EL (cell line): ENCODE measurements at places on chromosomes 3 and 15.
A peak's percentile ranks its signal among the peaks of the same experiment; 100 is the strongest.

GRCh38 chr15:100781061-100781960 lies 98.3 kb upstream of the ALDH1A3 start:
- DNase-seq = no peak

GRCh38 chr3:171535133-171535532 lies 74.9 kb upstream of the TNIK start:
- DNase-seq = no peak

DNA sequence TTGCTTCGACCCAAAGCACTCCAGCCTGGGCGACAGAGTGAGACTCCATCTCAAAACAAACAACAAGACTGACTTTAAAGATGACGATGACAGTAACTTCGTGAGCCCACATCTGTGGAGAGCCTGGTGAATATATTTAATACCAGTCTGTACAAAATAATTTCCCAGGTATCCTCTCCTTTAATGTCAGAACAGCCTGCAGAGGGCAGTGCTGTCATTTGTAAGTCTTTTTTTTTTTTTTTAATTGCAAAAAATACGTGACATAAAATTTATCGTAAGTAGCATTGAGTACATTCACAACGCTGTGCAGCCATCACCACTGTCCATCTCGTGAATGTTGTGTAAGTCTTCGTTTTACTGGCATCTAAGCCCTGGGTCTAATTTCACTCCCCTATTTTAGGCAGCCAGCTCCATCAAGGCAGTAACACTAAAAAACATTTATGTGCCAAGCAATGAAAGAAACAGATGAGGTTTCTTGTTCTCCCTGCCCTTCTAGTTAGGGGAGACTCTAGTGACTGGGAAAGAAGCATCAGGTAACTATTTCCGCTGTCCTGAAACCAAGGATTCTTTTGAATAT lies 1.4 kb downstream of the HTD2 start:
- DNase-seq = peak; percentile 56

- peak; percentile 30 for DNase-seq
Observed at GRCh38 chr3:71226565-71227269, 356.8 kb downstream of the FOXP1 start.

GRCh38 chr15:91947293-91947679 lies 93.8 kb downstream of the SLCO3A1 start:
- no peak for DNase-seq

DNA sequence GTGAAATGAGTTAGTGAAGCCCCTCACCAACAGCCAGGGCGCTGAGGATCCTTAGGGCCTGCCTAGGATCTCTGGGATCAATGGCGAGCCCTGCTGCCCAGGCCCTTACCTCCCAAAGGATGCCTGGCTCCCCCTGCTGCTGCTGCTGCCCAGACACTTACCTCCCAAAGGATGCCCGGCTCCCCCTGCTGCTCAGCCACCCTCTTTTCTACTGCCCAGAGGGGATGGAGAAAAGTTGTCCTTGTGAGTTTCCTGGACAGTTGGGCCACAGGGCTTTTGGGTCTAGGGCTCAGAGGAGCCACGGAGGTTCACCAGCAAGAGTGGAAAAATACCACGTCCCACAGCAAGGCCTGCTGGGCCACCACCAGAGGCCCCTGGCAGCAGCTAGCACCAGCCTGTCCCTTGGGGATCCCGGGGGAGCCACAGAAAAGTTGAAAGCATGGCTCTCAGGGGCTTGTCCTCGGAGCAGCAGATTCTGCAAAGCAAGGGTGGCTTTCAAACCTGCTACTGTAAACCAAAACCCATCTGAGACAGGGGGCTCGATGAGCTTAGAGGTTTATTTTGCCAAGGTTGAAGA lies 59.4 kb downstream of the SLC6A6 start:
- peak; percentile 67 for DNase-seq

DNA sequence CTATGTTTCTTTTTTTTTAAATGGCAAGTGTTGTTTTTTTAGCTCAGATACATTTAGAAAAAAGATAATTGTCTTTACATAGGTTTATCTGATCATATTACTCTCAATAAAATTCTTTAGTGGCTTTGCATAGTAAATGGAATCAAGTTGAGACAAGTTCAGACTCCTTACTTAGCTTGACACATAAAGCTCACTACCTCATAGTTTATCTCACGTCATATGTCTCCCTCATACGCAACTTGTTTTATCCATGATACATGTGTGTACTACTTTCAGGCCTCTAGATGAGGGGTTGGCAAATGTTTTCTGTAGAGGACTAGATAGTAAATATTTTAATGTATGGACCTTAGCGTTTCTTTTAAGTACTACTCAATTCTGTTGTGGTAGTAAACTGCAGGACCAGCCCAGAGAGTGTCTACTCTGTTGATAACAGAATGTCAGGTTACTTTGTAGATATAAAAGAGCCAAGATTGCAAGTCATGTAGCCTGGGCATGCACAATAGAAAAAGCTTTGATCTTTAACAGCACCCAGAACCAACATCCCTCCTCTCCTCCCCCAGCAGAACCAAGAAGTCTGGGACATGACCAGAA lies 28.2 kb upstream of the MGA start:
- DNase-seq = no peak

- no peak for DNase-seq
Observed at GRCh38 chr3:114119776-114120175, 59.1 kb downstream of the DRD3 start.

- no peak for DNase-seq
Observed at GRCh38 chr3:42204867-42205599, 61.0 kb downstream of the CCK start.

DNA sequence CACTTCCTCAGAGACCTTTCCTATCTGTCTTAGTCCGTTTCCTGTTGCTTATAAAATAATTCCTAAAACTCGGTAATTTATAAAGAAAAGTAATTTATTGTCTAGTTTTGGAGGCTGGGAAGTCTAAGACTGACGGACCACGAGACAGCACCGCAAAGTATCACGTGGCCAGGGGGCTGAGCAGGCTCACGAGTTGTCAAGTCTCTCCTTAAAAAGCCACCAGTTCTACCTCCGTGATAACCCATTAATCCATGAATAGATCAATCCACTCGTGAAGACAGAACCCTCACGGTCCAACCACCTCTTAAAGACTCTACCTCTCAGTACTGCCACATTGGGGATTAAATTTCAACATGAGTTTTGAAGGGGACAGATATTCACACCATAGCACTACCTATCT lies 821 bp downstream of the LINS1 start:
- DNase-seq = peak; percentile 16

DNA sequence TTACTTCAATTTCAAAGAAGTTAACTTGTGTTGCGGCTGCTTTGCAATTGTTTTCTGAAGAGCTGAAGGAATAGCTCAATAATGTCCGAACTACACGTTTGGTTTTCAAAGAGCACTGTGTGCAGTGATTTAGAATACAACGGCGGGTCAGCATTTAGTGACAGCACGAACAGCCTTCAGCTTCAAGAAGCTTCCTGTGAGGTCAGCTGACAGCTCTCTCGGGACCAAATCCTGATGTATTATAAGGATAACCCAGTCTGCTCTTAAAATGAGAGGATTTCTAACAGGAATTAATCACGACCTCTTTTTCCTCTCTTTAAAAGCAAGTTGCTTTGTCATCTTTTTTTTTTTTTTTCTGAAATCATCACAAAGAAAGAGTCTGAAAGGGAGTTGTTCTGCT lies 97.9 kb upstream of the UNC13C start:
- DNase-seq = no peak

- no peak for DNase-seq
Observed at GRCh38 chr3:111548092-111548491, 6.1 kb downstream of the CD96 start.

GRCh38 chr3:165254812-165255211 lies 58.6 kb upstream of the SLITRK3 start:
- no peak for DNase-seq
